NCI-H524 (cell line): ENCODE measurements at places on chromosomes 3 and 15.

- no peak for DNase-seq
These were observed 18.9 kb downstream of the GREM1 start for GRCh38 chr15:32736701-32737061.

DNA sequence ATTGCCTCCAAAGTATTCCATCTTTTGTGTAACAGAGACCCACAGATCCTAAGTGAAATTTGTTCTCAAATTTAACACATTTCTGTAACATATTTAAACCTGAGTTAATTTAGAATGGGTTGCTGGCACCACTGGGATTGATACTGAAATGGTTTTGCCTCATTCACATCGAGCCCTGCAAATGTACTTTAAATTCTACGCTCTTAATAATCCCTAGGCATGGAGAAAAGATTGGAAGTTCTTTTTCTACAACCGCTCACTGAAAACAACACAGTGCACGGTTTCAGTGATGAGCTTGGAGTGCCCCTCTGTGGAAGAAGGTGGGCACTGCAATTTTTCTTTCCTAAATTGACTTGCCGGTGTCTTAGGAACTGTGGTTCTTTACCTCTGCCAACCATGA is 109.9 kb upstream of the ATP11B start:
- DNase-seq, result peak; percentile 86

DNA sequence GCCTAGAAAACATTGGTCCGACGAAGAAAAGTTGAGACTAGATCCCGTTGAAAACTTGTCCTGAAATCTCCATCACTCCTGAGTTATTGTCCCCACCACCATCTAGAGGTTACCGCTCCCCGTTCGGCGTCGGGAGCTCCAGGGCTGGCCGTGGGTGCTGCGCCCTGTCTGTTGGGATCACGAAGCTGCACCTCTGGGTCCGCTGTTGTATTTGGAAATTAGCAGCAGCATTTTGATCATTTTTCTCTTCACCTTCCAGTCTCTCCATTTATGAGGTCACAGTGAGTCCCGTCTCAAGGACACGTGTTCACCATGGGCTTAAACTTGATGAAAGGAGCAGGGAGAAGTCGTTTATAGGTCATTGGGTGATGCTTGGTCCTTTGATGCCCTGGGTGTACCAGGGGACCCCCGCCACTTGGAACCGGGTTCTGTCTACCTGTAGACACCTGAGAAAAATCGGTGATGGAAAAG is 565 bp downstream of the MANF start:
- peak; percentile 21 for DNase-seq

DNA sequence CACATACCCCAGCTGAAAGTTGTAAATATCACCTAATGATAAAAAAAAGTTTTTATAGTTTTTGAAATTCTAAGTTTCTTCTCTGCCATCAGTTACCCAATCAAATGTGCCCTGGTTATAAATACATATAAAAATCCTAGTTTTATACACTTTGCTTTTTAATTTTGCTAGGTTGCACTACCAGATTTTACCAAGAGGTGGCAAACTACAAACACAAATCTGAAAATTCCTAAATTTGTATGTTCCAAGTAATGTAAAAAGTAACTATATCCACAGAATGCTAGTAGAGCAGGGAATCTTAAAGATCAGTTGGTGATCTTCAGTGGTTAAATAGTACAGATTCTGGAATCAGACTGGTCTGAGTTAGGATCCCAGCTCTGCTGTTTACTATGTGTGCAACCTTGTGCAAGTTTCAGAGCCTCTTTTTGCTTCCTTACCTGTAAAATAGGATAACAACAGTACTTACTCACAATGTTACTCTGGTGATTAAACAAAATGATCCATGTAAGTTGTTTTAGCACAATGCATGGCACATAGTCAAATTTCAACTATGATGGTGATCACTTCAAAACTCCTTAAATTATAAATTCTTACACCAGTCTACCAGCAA is 11.0 kb downstream of the TRPM7 start:
- DNase-seq, result no peak

GRCh38 chr15:76162784-76163456 is 103.1 kb downstream of the TMEM266 start:
- peak; percentile 88 for DNase-seq

DNA sequence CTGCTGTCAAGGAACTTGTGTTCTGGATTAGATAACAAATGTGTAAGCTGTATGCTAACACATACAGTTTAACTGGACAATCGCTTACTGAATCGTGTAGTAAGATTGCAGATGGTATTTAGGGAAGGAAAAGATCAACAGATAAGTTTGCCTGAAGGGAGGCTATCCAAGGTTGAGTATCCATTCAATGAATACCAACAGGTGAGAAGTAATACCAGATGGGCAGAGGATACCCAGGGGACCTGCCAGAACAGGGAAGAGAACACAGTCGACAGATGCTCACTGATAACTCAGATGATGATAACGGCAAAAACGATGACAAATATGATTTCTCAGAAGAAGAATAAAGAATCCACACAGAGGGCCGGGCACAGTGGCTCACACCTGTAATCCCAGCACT is 3.2 kb upstream of the UACA start:
- peak; percentile 47 for DNase-seq

DNA sequence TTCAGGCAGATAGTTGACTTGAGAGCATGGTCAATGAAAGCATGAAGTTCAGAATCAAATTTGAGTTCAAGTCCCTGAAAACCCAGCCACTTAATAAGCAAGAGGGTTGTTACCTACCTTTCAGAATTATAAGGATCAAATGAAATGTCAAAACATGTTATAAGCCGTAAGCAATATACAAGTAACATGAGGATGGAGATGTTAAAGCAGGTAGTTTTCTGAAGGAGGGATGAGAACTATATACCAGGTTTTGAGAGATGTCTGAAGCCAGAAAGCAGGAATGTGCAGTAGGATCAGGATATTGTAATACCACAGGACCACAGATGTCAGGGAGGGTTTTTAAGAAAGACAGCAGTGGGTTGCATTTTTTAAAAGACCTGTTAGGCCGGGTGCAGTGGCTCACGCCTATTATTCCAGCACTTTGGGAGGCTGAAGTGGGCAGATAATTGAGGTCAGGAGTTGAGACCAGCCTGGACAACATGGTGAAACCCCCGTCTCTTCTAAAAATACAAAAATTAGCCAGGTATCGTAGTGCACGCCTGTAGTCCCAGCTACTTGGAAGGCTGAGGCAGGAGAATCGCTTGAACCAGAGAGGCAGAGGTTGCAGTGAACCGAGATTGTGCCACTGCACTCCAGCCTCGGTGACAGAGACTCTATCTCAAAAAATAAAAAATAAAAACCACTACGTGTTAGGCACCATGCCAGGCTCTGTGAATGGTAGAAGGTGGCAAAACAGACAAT is 6.9 kb upstream of the EIF3J start:
- no peak for DNase-seq

- DNase-seq, result peak; percentile 48
These were observed 140.6 kb upstream of the PRR20G start for GRCh38 chr3:127428344-127428997.

DNA sequence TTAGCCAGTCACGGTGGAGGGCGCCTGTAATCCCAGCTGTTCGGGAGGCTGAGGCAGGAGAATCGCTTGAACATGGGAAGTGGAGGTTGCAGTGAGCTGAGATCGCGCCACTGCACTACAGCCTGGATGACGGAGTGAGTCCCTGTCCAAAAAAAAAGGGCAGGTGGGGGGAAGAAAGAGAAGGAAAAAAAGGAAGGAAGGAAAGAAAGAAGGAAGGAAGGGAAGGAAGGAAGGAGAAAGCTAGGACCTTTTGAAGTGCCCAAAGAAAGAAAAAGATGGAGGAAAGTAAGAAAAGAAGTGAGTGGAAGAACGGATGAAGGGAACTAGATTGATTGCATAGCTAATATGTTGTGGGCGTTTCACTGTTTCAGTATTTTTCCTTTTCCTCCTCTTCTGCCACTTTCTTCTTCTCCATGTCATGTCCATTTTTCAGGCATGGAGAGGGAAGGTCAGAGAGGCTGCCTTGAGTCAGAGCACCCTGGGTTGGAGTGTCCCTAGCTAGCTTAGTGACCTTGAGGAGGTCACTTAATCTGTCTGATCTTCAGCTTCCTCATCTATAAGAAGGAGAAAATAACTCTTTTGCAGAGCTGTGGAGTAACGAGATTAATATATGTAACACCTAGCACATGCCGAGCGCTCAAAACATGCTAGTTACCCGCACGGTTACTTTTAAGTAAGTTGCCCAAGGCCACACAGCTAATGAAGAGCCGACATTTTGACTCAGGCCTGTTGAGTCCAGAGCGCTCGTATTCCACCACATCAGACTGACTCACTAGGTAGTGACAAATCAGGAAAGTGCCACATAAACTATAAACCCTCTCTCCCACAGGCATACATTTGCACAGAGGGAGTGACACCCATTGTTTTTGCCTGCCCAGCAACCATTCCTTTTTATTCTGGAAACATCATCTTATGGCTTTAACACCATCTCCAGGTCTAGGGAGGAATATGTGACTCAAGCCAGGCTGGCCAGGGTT is 42.2 kb downstream of the BHLHE40 start:
- DNase-seq, result no peak

DNA sequence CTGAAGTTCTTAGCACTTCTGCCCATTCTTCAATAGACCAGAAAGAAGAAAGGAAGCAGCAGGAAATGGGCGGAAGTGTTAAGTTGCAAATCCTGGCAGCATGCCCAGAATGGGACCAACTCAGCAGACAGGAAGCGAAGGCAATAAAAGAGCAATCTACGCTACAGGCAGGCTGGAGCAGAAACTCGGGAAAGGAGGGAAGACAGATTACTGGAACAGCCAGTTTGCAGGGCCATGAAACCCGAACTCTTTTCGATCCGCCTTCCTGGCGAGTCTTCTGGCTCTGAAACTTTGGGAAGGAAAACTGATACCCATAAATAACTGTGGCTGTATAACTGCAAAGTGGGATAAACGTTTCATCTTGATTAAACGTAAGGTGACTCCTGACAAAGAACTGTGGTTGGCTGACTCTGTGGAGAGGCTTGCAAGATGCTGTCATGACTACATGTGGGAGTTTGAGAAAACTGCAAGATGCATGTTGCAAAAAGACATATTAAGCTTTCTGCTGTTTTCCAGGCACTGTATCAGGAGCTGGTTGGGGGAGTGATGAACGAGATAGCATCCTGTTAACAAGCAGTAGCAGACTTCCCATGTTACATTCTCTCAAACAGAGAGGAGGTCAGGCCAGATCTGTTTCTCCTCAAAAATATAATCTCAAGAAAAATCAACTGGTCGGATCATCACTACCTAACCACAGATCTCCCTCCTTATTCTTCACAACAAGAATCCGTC is 67.8 kb downstream of the FMN1 start:
- peak; percentile 52 for DNase-seq

GRCh38 chr3:132317229-132317948 is at the start of gene ACP3:
ACP3 (plus strand) TSS chr3:132317407; CDS start chr3:132317457, 50 bp downstream.
- peak; percentile 4 for DNase-seq

DNA sequence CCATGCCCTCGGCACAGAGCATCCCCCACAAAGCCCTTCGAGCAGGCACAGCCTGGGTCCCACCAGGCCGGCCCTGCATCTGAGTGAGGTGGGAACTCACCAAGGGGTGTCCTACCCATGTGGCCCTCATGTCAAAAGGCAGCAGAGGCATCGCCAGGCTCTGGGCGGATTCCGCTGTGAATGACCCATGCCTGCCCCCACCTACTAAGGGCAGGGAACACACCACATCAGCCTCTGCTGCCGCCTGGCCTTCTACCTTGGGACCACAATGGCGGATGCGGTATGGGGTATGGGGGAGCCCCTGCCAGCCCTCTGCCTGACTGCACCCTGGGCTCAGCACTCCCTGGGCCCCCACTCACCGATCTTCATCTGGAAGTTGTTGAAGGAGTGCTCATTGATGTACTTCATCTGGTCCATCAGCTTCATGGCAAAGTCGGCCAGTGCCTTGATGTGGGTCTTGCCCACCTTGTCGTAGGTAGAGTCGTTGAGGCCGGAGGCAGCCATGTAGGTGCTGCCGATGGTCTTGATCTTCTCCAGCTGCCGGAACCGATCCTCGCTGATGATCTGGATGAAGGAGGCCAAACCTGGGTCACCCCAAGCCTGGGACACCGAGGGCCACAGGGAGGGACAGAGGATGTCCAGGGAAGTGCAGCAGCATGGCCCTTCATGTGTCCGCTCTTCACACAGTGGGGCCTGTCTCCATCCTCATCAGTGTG is 87.8 kb downstream of the SEC22A start:
- DNase-seq, result no peak

GRCh38 chr15:82530606-82531379 is 9.5 kb downstream of the RPS17 start:
- no peak for DNase-seq

- DNase-seq, result peak; percentile 31
These were observed 1.8 kb downstream of the GSK3B start for GRCh38 chr3:120092474-120092873.
